ENCODE measurements at places on chromosomes 2 and 18.

DNA sequence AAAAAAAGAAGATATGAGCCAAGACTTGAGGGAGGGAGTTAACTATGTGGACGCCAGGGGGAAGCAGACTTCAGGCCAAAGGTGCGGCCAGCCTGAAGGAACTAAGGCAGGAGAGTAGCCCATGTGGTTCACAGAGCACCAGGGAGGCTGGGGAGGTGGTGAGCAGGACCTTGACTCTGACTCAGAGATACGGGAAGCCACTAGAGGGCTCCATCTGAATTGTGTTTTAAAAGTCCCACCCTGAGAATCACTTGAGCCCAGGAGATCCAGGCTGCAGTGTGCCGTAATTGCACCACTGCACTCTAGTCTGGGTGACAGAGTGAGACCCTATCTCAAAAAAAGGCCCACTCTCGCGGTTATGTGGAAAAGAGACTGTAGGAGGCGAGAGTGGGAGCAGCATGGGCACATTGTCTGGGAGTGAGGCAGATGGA is 12.3 kb downstream of the CEP192 start:
- no peak for DNase-seq
- H3K36me3 ChIP-seq = peaks cover 14% of the 10 kb centered on the region
- no peak overlapping the region for H3K4me3 ChIP-seq
- H3K4me1 ChIP-seq = peaks cover 4% of the 10 kb centered on the region
- no peaks in the 10 kb centered on the region for H3K27me3 ChIP-seq

DNA sequence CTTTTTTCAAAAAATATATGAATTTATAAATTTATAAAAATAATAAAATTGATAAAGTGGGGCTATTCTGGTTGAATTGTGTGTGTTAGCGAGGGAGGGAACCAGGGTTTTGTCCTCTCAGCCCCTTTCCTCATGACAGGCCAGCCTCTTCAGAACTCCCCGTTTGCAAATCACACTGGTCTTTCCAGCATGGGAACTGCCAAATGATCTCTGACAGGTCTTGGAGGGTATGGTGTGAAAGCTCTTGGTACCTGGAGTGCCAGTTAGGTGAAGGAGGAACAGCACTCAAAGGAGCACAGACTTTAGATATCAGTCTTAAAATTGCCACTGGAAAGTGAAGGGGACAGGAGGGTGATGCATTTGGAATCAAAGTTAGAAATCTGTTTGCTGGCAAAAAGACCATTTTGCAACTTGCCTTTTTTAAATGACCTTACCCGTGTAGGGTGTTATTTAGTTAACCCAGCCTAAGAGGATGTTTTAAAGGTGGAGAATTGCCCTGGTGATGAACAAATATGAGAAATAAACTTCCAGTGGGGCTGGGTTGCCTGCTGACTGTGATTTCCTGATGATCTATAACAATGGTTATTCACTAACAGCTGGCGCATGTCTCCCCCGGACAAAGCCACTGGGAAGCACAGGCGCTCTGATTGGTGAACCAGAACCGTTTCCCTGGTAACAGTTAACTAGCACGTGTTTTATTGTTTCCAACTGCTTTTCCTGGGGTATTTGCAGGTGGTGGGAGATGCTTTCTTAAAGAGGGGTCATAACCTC is 85.3 kb upstream of the EFEMP1 start:
- no peak for DNase-seq
- no peaks in the 10 kb centered on the region for H3K27me3 ChIP-seq
- H3K4me3 ChIP-seq = no peak overlapping the region
- no peak overlapping the region for H3K27ac ChIP-seq
- no peaks in the 10 kb centered on the region for H3K4me1 ChIP-seq
- H3K36me3 ChIP-seq = no peaks in the 10 kb centered on the region

GRCh38 chr2:219243291-219243761 is 1.9 kb downstream of the GLB1L start:
- H3K27ac ChIP-seq = peak overlapping the region; percentile 12
- H3K36me3 ChIP-seq = no peaks in the 10 kb centered on the region
- no peaks in the 10 kb centered on the region for H3K27me3 ChIP-seq

DNA sequence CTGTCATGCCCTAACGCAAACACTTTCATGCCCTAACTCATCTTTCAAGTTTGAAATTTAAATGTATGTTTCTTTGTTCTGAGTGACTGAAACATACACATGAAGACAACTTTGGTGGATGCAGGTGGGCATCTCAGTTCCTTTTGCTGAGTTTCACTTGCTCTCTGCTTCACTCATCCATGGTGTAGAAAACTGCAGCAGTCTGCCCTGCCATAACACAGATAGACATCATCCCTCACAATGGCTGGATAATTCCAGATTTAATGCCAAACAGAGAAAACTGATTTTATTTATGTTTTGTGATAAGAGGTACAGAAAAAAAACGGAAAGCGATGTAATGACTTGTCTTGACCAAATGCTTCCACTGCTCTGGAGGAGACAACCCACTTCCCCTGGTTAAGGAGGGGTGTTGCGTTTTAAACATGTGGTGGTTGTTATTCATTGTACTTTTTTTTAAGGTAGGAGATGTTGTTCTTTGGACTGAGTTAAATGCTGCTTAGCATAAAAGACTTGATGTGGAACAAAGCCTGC is 70.4 kb downstream of the RHBDD1 start:
- peaks cover 4% of the 10 kb centered on the region for H3K4me1 ChIP-seq
- no peak for DNase-seq
- no peaks in the 10 kb centered on the region for H3K36me3 ChIP-seq
- H3K27ac ChIP-seq = no peak overlapping the region
- H3K27me3 ChIP-seq = no peaks in the 10 kb centered on the region

- H3K27me3 ChIP-seq = no peaks in the 10 kb centered on the region
- no peaks in the 10 kb centered on the region for H3K36me3 ChIP-seq
- no peak for DNase-seq
These were observed at the start of gene PXDN for GRCh38 chr2:1744446-1745170. PXDN (minus strand) TSS chr2:1744515; CDS start chr2:1744455, 60 bp downstream.

DNA sequence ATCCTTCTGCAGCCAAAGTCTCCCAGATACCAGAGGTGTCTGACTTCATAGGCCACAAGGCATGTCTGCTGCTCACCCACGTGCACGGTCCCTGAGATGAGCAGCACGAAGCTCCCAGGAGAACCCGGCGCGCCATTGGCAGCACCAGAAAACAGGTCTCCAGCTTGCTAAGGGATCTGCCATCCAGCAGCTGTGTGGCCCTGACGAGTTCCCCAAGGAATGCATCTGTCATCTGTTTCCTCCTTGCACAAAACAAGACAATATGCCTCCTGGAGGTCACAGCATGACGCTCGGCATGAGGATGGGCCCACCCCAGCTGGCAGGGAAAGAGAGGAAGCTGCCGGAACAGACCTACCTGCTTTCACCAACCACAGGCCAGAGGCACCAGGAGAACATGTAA is 29.2 kb downstream of the HS6ST1 start:
- no peak for DNase-seq
- peaks cover 66% of the 10 kb centered on the region for H3K4me1 ChIP-seq
- no peak overlapping the region for H3K4me3 ChIP-seq
- no peaks in the 10 kb centered on the region for H3K27me3 ChIP-seq

DNA sequence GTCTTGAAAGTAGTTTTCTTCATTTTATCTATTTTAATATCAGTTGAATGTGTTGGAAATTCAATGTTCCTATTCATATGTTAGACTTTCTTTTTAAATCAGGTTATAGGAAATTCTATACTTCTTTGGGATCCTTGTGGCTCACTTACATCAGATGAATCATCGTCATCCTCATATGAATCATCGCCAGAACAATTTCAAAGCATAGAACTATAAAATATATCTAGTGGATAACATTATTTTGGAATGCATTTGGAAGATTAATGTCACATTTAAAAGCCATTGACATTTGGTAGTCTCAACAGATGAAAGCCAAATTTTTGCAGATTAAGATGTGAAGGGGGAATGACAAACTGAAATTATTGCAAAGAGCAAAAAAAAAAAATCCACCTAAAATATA is 94.1 kb downstream of the FAM161A start:
- no peaks in the 10 kb centered on the region for H3K27me3 ChIP-seq
- H3K27ac ChIP-seq = no peak overlapping the region
- H3K4me1 ChIP-seq = peaks cover 9% of the 10 kb centered on the region
- H3K36me3 ChIP-seq = no peaks in the 10 kb centered on the region

DNA sequence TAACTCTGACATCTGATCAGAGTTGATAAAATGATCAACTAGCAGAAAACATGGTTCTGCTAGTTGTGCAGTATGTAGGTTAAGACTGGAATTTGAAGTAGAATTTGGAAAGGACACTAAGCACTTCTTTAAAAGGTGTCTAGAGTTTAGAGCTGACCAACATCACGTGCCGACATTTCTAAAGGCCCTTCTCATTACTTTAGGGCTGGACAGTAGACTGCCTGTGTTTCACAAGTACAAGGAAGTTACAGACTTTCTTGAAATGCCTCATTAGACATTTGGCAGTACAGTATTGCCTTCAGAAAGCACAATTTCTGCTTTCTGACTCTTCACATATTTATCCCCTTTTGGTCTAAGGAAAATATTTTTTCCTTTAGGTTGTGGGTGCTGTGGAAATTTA is 255.3 kb downstream of the ZNF385B start:
- no peaks in the 10 kb centered on the region for H3K4me1 ChIP-seq
- H3K27me3 ChIP-seq = no peaks in the 10 kb centered on the region
- no peak overlapping the region for H3K27ac ChIP-seq
- H3K4me3 ChIP-seq = no peak overlapping the region
- DNase-seq = no peak
- H3K36me3 ChIP-seq = no peaks in the 10 kb centered on the region

DNA sequence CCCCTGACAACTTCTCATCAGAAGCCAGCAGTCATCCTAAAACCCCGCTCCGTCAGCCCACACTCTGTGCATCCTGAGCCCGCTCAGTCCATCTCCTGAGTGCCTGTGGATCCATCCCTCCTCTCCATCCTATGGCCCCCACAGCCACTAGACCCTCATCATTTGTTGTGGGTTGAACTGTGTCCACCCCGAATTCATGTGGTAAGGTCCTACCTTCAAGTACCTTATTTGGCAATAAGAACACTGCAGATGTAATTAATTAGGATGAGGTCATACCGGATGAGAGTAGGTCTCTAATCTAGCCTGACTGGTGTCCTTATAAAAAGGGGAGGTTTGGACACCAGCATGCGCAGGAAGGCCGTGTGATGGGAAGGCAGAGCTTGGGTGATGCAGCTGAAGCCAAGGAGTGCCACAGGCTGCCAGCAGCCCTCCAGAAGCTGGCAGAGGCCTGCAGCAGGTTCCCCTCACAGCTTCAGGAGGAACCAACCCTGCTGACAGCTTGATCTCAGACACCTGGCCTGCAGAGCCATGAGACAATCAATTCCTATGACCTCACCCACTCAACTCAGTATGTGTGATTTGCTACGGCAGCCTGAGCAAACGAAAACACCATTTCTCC is 192.4 kb downstream of the ZBTB7C start:
- no peak overlapping the region for H3K27ac ChIP-seq
- no peak for DNase-seq
- H3K4me1 ChIP-seq = peaks cover 5% of the 10 kb centered on the region
- no peaks in the 10 kb centered on the region for H3K27me3 ChIP-seq
- no peaks in the 10 kb centered on the region for H3K36me3 ChIP-seq

DNA sequence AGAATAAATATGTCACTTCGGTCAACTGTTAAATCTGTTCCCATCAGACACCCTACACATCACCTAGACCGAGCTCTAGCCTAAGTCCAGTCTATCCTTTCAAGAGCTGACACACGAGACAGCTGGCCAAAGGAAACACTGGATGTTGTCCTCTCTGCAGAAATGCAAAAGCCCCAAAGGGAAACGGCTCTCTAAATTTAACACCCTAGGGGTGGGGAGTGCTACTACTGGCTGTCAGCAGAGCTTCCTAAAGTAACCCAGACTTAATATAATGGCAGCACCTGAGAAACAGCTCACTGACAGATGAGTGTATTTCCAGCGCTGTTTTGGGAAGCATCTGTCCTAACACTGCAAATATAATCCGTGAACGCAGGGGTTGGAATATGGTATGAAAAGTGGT is 55.6 kb downstream of the CHMP3 start:
- no peaks in the 10 kb centered on the region for H3K27me3 ChIP-seq
- H3K4me1 ChIP-seq = peaks cover 20% of the 10 kb centered on the region
- H3K27ac ChIP-seq = no peak overlapping the region
- no peak for DNase-seq
- H3K4me3 ChIP-seq = no peak overlapping the region

DNA sequence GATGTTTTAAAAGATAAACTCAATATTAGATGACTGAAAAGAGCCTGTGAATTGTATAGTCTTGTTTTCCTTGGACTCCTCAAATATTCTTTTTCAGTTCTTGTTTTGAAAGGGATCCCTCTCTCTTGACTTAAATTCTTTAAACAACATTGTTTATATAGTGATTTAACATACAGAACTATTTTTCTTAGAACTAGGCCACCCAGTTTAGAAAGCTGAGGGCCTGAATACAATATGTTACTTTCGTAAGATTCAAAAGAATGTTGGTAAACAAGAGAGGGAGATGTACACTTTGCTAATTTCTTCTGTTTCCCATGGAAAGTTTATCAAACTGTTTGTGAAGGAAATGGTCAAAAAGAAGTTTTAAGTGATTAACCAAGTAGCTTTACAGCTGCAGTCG is 5.5 kb upstream of the TSPYL6 start:
- no peaks in the 10 kb centered on the region for H3K4me1 ChIP-seq
- H3K4me3 ChIP-seq = no peak overlapping the region
- no peak for DNase-seq
- H3K27me3 ChIP-seq = no peaks in the 10 kb centered on the region

DNA sequence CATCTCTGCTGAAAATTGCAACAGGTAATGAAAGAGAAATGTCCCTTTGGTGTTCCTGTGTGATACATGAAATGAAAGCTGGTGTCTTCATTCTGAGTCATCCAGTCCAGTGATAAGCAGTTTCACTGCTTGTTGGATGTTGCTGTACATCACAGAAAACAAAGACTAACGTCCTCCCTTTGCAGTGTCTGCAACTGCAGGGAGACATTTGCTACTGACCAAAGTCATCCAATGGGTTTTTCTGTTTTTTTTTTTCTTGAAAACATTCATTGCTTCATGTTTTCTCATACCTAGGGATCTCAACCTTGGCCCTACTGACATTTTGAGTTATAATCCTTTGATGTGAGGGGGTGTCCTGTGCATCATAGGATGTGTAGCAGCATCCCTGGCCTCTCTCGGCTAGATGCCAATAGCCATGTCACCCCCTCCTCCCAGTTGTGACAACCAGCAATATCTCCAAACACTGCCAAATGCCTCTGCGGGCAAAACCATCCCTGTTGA is 63.6 kb upstream of the FZD5 start:
- no peaks in the 10 kb centered on the region for H3K27me3 ChIP-seq
- no peak overlapping the region for H3K27ac ChIP-seq
- H3K36me3 ChIP-seq = peaks cover 2% of the 10 kb centered on the region
- peaks cover 6% of the 10 kb centered on the region for H3K4me1 ChIP-seq

DNA sequence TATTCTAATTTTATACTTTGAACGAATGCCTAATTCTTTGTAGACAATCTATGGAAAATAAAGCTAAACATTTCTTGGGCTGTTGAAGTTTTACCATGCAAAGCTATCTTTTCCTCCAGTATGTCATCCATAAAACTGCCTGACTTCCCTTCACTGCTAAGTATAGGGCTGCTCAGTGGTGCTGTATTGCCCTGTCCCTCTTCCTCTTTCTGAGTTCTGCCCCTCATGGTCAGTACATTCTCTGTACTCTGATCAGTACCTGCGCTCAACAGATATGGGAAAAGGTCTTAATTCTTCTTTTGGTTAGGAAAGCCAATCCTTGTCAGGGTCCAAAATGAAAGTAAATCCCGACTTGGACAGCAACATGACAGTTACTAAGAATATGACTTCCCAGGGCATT is 321.9 kb downstream of the RAD51AP2 start:
- H3K4me1 ChIP-seq = no peaks in the 10 kb centered on the region
- no peaks in the 10 kb centered on the region for H3K27me3 ChIP-seq
- DNase-seq = no peak
- H3K4me3 ChIP-seq = no peak overlapping the region
- no peak overlapping the region for H3K27ac ChIP-seq
- H3K36me3 ChIP-seq = no peaks in the 10 kb centered on the region

- peaks cover 46% of the 10 kb centered on the region for H3K4me1 ChIP-seq
- no peaks in the 10 kb centered on the region for H3K27me3 ChIP-seq
- H3K4me3 ChIP-seq = no peak overlapping the region
These were observed 148.5 kb downstream of the MGAT5 start for GRCh38 chr2:134402410-134402809.
